Ascending aorta (tissue), 2 donors: ENCODE measurements at places on chromosomes 6 and 20.

DNA sequence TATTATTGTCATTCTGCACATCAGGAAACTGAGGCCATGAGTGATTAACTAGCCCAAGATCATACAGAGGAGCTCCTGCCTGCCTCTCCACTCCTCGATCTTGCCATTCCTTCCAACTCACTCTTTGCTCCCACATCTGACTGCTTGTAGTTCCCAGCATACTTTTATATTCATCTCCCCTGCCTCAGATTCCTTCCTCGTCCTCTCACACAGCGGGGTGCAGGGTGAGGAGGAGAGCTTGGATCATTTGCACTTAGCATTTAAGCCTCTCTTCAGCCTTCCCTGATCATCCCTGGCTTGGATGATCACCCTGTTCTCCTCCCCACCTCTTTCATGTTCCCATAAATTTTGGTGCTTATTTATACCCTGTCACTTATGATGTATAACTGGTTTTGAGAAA is 515.1 kb upstream of the SOX4 start:
- DNase-seq: no peak
- H3K4me3 ChIP-seq: no peak overlapping the region
- H3K27ac ChIP-seq: no peak overlapping the region
- H3K27me3 ChIP-seq: no peaks in the 10 kb centered on the region

DNA sequence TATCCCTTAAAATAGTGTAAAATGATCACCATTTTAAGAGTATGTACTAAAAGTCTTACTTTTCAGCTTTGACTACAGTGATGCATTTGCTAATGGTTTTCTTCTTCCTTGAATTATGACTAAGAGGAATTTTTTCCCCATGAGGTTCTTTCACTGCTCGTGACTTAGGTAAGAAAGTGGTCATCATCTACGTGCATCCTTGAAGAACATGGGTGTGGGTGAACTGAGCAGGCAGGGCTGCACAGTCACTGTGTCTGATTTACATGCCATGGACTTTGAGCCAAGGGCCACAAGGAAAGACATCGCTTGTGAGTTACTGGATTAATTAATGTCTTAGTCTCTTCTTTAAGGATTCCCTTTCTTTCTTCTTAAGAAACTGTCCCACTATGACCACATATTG is 33.3 kb downstream of the NQO2 start:
- no peak overlapping the region for H3K27ac ChIP-seq
- no peaks in the 10 kb centered on the region for H3K36me3 ChIP-seq
- no peak overlapping the region for H3K4me3 ChIP-seq
- no peak for DNase-seq
- no peaks in the 10 kb centered on the region for H3K27me3 ChIP-seq

GRCh38 chr6:64815718-64816117 is 891.3 kb downstream of the EYS start:
- no peak for DNase-seq
- H3K27ac ChIP-seq: no peak overlapping the region
- no peak overlapping the region for H3K4me3 ChIP-seq

- H3K27ac ChIP-seq: no peak overlapping the region
- no peak overlapping the region for H3K4me3 ChIP-seq
- DNase-seq: no peak
- H3K27me3 ChIP-seq: no peaks in the 10 kb centered on the region
- H3K36me3 ChIP-seq: no peaks in the 10 kb centered on the region
- no peaks in the 10 kb centered on the region for H3K4me1 ChIP-seq
Observed at GRCh38 chr6:14235653-14236356, 118.2 kb downstream of the CD83 start.

DNA sequence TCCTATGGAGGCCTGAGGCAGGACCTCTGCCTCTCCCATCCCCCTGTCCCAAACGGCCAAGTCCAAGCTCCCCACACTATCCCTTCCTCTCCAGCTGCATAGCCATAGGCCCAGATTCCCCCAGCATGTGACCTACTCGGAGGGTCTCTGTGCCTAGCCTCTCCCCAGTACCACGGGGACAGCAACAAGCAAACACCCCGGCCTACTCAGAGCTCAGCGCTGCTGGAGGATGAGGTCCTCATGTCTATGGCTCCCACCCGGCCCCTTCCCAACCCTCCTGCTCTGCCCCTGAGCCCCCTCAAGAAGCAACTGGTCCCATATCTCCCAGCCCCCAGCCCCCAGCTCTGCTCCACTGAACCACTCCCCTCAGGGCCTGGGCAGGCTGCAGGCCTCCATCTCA is 24.2 kb downstream of the RNASET2 start:
- no peaks in the 10 kb centered on the region for H3K27me3 ChIP-seq
- H3K4me3 ChIP-seq: no peak overlapping the region
- H3K4me1 ChIP-seq: no peaks in the 10 kb centered on the region
- peaks cover 32% of the 10 kb centered on the region for H3K36me3 ChIP-seq

DNA sequence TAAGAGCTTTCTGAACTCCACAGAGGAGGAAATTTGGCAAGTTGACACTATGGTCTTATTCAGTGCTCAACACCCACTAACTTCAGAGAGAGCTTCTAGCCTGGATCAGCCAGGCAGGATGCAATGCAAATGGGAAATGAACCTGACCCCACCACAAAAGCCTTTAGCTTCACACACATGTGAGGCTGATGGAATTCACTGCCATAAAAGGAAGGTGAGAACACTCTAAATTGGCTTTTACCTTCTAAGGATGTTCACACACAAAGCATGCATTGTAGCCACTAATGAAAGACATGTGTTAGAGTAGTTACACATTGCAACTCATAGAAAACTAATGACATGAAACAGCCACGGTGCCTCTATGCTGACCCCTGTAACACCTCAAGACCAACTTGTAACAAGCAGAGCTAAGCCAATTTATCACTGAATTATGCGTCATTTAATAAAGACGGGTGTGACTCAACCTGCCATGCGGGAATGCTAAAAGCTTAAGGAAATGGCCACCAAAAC is 262.1 kb downstream of the HACE1 start:
- H3K4me3 ChIP-seq: no peak overlapping the region
- H3K27ac ChIP-seq: no peak overlapping the region
- H3K27me3 ChIP-seq: no peaks in the 10 kb centered on the region
- no peaks in the 10 kb centered on the region for H3K4me1 ChIP-seq
- no peaks in the 10 kb centered on the region for H3K36me3 ChIP-seq

DNA sequence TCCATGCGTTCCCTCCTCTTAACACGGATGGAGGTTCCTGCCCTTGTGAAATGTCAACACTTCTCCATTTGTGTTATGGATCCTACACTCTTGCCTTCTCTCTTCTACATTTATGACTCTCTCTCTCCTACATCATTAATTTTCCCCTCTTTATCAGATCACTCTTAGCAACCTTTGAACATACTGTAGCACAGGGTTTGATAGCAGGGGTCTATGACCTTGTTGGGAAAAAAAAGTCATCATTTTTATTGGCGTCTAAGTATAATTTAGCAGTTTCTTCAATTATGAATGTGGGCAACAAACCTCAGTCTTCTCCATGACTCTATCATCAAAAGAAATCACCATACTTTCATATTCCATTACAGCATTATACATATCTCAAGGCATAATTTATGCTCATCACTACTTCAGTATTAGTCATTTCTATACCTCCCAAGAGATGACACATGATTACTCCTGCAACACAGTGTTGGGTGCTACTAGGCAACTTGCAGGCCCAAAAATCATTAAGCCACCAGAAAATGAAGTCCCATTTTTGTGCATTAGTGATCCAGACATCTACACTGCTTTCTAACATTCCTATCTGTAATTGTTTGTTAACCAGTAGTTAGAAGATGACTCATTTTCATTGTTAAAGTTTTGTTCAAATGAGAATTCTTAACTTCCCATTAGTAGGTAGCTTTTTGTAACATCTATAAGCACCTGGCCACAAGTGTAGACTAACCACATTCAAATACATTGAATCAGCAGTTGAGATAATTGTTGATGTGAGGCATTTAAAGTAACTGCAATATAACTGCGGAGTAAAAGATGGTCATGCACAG is 9.5 kb downstream of the CYP39A1 start:
- H3K27ac ChIP-seq: no peak overlapping the region
- no peaks in the 10 kb centered on the region for H3K27me3 ChIP-seq
- H3K36me3 ChIP-seq: no peaks in the 10 kb centered on the region
- H3K4me3 ChIP-seq: no peak overlapping the region

- no peak overlapping the region for H3K27ac ChIP-seq
- peaks cover 29% of the 10 kb centered on the region for H3K36me3 ChIP-seq
- H3K4me1 ChIP-seq: peaks cover 3% of the 10 kb centered on the region
- no peak overlapping the region for H3K4me3 ChIP-seq
- no peaks in the 10 kb centered on the region for H3K27me3 ChIP-seq
Observed at GRCh38 chr6:75118925-75119515, 86.8 kb downstream of the COL12A1 start.

DNA sequence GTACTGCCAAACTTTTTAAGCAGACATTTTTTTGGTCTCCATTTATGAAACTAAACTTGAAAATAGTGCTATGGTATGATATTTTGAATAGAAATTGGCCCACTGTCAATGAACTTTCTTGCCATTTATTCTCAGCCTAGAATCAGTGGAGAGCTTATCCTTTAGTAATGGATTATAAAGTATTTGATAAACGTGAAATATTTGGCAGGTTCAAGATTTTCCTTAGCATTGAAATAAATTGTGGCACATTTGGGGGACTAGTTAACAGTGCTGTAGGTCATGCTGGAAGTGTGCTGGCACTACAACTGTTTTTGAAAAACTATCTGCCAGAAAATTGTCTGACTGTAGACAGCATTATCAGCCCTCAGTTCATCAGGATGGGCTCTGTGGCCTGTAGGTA is 2.1 kb downstream of the PRSS35 start:
- peaks cover 21% of the 10 kb centered on the region for H3K4me1 ChIP-seq
- H3K27ac ChIP-seq: no peak overlapping the region
- no peaks in the 10 kb centered on the region for H3K36me3 ChIP-seq
- no peak for DNase-seq
- no peak overlapping the region for H3K4me3 ChIP-seq
- no peaks in the 10 kb centered on the region for H3K27me3 ChIP-seq

- peak overlapping the region; percentile 71 for H3K27ac ChIP-seq
- H3K4me3 ChIP-seq: peak overlapping the region; percentile 87
- no peaks in the 10 kb centered on the region for H3K27me3 ChIP-seq
- peaks cover 8% of the 10 kb centered on the region for H3K4me1 ChIP-seq
- H3K36me3 ChIP-seq: peaks cover 38% of the 10 kb centered on the region
- peak; percentile 89 for DNase-seq
Observed at GRCh38 chr20:45890077-45890984, 677 bp downstream of the NEURL2 start.

DNA sequence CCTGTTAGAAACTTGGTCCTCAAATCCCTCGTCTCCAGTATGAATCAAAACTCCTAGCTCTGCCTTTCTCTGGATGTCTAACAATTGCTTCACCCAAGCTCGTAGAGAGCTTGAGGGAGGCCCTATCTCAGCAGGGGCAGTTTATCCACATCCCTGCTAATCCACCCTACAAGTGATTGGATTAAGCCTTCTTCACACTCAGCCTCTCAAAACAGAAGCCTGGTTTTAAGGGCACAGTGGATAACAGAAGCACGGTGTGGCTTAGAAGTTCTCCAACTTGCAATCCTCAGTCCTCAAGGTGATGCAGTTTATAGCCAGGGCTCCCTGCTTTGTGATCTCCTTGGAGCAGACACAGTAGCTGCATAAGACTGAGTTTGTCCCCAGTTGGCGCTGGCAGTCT is 383.9 kb downstream of the KIF16B start:
- H3K27ac ChIP-seq: no peak overlapping the region
- no peak overlapping the region for H3K4me3 ChIP-seq
- H3K27me3 ChIP-seq: no peaks in the 10 kb centered on the region
- no peaks in the 10 kb centered on the region for H3K4me1 ChIP-seq

DNA sequence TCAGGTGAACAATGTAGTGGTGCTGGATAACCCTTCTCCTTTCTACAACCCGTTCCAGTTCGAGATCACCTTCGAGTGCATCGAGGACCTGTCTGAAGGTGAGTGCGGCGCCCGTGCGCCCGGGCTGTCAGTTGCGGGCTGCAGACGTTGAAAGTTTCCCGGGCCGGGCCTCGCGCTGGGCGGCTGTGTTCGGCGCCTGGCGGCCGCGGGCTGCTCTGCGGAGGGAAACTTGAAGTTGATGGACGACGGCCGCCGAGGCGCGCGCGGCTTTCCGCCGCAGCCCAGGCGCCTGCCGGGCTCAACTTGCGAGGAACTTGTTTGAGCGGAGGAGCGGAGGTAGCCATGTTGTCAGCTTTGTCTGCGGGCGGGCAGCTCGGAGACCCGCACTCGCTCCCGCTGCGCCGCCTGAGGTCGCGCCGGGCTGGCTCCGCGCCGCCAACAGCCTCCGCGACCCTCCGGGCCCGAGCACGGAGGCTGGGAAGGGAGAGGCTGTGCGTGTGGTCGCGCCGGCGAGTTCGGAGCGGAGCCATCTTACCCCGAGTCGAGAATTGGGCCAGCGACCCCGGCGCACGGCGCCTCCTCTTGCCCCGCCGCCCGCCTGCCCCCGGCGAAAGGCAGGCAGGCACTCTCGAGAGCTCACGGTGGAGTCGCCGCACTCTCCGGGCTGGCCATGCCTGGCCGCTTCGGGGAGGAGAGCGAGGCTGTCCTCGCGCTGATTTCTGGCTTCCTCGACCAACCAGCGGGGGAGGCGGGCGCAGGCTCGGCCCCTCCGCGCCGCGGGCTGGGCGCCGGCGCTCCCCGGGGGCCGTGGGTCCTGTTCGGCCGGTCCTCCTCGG is 691 bp downstream of the ASF1A start:
- H3K4me3 ChIP-seq: peak overlapping the region; percentile 95
- H3K27me3 ChIP-seq: no peaks in the 10 kb centered on the region

- H3K4me3 ChIP-seq: peak overlapping the region; percentile 23
Observed at GRCh38 chr20:54340206-54340605, 132.3 kb downstream of the PFDN4 start.

GRCh38 chr20:38833154-38833856 is 27.8 kb downstream of the PPP1R16B start:
- H3K27ac ChIP-seq: no peak overlapping the region
- no peak overlapping the region for H3K4me3 ChIP-seq
- H3K27me3 ChIP-seq: no peaks in the 10 kb centered on the region
- H3K36me3 ChIP-seq: no peaks in the 10 kb centered on the region
- H3K4me1 ChIP-seq: no peaks in the 10 kb centered on the region
- DNase-seq: no peak

- H3K36me3 ChIP-seq: no peaks in the 10 kb centered on the region
- DNase-seq: no peak
- H3K4me3 ChIP-seq: no peak overlapping the region
- no peak overlapping the region for H3K27ac ChIP-seq
Observed at GRCh38 chr6:105868823-105869460, 217.2 kb upstream of the PRDM1 start.
